Sigmoid colon (tissue), 7 donors: ENCODE measurements at places on chromosomes 5 and 9. TPM values are rescaled to one million over a fixed set of nuclear protein-coding genes. Genes with fewer than 3 reads are reported as not detected.

DNA sequence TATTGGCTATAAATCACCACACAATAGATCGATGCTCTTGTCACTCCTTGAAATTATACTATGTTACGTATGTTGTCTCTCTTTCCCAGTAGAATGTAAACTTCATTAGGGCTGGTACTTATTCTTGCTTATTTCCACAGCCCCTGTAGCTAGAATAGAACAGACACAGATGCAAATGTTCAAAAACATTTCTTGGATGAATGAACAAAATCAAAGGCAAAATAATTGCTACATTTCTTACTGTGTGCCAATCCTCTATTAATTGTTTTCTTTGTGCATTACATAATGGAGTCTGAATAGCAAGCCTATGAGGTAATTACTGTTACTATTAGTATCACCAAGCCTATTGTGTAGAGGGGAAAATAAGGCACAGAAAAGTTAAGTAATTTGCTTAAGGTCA, 725 bp upstream of the OR13C2 start:
- H3K36me3 ChIP-seq: no peaks in the 10 kb centered on the region
- H3K4me1 ChIP-seq: no peaks in the 10 kb centered on the region
- no peak overlapping the region for H3K4me3 ChIP-seq
- no peaks in the 10 kb centered on the region for H3K27me3 ChIP-seq
- no peak for DNase-seq

DRD1 gene
- polyA plus RNA-seq: 0.06 TPM

- H3K36me3 ChIP-seq: peaks cover 4% of the 10 kb centered on the region
- H3K27ac ChIP-seq: no peak overlapping the region
- no peaks in the 10 kb centered on the region for H3K27me3 ChIP-seq
Measured at GRCh38 chr5:150519978-150520377, 12.0 kb downstream of the NDST1 start.

GRCh38 chr9:108852079-108852478, 3.7 kb downstream of the ACTL7B start:
- H3K4me3 ChIP-seq: no peak overlapping the region
- H3K27ac ChIP-seq: no peak overlapping the region
- no peaks in the 10 kb centered on the region for H3K27me3 ChIP-seq
- H3K4me1 ChIP-seq: no peaks in the 10 kb centered on the region

CCNO gene
- not detected for polyA plus RNA-seq

- no peak overlapping the region for H3K27ac ChIP-seq
- no peaks in the 10 kb centered on the region for H3K27me3 ChIP-seq
- peaks cover 4% of the 10 kb centered on the region for H3K4me1 ChIP-seq
- no peaks in the 10 kb centered on the region for H3K36me3 ChIP-seq
- H3K4me3 ChIP-seq: no peak overlapping the region
- DNase-seq: no peak
Measured at GRCh38 chr5:107474716-107475489, 195.8 kb downstream of the EFNA5 start.

TSSK1B gene
- not detected for polyA plus RNA-seq
